ENCODE measurements at places on chromosomes 12 and 14.

GRCh38 chr14:22887260-22887989 is 4.4 kb downstream of the REM2 start:
- peak; percentile 53 for DNase-seq

DNA sequence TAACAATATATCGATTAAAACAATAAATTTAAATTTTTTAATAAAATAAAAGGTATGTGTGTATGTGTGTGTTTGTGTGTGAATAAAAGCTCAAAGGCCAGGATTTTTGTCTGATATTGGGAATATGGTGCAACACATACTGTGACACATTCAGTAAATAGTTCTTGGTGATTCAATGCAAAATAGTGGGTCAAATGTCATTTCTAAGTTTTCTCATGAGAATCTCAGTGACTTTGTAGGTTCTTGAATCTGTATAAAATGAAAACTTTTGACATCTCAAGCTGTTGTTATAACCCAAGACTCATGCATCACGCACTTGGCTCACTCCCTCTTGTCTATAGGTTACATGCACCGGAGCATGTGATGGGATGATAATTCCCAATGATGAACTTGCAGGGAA is 16.2 kb upstream of the MED6 start:
- DNase-seq = no peak

GRCh38 chr12:106051853-106052531 is 86.8 kb downstream of the NUAK1 start:
- no peak for DNase-seq

DNA sequence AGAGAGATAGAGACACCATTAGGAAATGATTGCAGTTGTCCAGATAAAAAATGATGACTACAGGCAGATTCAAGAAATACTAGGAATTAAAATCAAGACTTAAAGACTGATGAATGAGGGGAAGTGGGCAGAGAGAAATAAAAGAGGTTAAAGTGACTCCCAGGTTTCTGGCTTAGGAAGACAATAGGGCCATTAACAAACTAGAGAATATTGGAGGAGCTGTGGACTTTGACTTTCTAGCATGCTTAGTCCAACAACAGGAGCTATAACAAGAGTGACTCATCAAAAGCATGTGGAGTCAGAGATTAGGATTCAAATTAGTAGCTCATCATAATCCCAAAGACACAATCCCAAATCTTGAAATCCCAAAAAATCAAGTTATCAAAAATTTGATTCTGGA is 101.5 kb downstream of the BMP4 start:
- DNase-seq = no peak

- no peak for DNase-seq
Measured at GRCh38 chr12:3551386-3551785, 60.4 kb downstream of the PRMT8 start.

DNA sequence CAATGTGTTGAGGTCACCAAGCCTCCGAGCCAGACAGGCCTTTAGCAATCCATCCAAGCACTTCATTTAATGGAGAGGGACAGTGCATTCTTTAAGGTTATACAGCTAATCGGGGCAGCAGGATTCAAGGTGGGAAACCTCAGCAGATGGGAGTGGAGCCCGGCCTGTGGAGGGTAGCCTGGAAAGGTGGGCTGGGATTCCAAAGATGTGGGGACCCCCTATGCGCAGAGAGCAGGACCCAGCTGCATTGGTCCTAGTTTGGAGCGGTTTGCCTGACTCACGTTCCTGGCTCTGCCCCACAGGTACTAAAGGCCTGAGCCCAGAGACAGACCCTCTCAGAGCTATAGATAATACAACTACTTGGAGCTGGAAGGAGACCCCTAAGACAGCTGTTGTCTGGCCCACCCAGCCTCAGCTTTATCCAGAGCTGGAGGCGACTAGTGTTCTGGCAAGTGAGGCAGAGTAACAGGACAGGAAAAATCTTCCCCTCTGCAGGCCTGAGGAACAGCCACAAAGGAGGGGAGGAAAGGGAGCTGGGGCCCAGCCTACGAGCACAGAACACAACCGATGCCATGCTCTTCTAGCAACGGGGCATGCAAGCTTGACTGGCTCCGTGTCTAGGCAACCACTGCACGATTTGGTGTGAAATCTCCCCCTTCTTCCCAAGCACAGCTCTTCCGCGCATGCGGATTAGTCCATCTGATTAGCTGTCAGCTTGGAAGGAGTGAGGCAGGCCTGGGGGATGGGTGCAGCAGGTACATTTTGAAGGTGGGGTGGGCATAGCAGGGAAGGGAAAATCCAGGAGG is 1.1 kb upstream of the MYH7 start:
- DNase-seq = no peak

- DNase-seq = peak; percentile 24
Measured at GRCh38 chr12:8697120-8697475, 693 bp upstream of the RIMKLB start.

- DNase-seq = no peak
Measured at GRCh38 chr14:92496191-92496857, 17.3 kb upstream of the RIN3 start.

- no peak for DNase-seq
Measured at GRCh38 chr14:103436533-103436932, 51.3 kb downstream of the MARK3 start.

DNA sequence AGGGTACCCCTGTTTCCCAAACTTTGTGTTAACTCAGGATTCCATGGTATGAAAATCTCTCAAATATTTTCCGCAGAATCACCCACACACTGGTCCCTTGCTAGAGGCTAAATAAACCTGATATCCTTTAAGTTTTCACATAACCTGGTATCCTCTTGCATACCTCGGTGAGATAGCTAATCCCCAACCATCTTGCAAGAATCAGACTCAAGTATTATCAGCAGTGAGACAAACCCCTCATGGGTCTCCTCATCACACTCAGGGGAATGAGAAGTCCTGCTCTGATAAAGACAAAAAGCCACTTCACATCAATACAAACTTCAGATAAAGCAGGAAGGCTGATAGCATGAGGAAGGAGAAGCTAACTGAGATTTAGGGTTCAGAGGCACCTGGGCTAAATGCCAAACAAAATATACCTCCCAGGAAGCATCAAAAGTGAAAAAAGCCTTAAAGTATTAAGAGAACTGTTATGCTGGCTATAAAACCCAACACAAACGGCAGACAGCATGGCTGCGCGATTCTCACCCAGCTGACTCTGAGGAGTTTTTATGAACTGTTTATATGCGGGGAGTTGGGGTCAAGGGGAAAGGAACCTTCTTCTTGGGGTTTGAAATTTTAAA is 96.5 kb downstream of the FOXN3 start:
- DNase-seq = no peak

DNA sequence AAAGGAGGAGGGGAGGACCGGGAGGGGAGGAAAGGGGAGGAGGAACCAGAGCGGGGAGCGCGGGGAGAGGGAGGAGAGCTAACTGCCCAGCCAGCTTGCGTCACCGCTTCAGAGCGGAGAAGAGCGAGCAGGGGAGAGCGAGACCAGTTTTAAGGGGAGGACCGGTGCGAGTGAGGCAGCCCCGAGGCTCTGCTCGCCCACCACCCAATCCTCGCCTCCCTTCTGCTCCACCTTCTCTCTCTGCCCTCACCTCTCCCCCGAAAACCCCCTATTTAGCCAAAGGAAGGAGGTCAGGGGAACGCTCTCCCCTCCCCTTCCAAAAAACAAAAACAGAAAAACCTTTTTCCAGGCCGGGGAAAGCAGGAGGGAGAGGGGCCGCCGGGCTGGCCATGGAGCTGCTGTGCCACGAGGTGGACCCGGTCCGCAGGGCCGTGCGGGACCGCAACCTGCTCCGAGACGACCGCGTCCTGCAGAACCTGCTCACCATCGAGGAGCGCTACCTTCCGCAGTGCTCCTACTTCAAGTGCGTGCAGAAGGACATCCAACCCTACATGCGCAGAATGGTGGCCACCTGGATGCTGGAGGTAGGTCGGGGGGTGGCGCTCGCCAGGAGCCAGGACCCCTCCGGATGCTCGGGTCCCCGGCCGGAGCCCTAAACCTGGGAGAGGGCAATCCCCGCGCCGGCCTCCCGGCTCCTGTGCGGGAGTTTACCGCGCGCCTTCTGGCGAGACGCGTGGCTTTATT is at the start of gene CCND2:
TSS of gene CCND2 (plus strand) at position 111 of the 744 bp plus-strand sequence. CDS start at position 390, 279 bp downstream.
- DNase-seq = peak; percentile 78

DNA sequence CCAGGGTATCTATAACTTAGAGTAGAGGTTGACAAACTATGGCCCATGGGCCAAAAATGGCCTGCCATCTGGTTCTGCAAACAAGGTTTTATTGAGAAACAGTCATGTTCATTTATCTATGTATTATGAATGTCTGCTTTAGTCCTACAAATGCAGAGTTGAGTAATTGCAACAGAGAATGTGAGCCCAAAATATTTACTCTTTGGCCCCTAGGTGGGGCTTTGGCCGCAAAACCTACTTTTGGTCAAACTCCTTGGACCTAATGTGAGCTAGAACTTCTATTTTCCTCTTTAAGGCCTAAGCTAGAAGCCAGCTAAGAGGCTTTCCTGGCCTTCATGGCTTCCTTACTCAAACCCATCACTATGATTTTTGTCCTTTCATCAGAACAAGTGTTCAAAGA is 379.1 kb downstream of the NELL2 start:
- DNase-seq = no peak

GRCh38 chr14:81276073-81277069 is 55.6 kb upstream of the GTF2A1 start:
- DNase-seq = no peak

GRCh38 chr14:95267306-95267705 is 52.4 kb downstream of the CLMN start:
- DNase-seq = no peak

DNA sequence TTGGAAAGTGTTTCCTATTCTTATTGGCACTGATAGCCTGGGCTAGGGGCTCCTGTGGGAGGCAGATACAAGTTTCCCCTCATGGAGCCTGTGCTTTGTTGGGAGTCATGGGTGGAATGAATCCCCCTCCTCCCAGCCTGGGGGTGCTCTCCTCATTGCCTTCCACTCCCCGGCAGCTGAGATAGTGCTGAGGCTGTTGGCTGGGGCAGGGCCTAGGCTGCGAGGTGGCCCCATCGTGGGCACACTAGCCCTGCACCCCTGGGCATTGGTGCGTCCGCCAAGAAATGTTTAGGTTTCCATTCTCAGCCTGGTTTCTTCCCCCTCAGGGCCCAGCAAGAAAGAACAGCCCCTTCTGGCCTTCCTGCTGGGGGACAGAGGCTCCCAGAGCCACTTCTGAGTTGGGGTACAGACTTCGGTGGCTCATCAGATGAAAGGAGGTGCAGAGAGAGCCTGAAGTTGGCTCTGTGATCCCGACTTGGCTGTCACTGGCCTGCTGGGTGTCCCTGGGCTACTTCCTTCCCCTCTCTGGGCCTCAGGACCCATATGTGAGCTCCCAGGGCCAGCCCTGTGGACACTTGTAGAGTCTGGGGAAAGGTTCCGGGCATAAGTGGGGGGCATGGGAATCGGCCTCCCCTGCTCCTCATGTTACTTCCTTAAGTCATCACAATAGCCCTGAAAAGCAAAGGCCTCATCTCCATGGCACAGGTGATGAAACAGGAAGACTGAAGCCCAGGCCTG is 2.7 kb upstream of the ARL6IP4 start:
- DNase-seq = no peak

GRCh38 chr12:75446857-75447256 is 33.7 kb upstream of the GLIPR1 start:
- no peak for DNase-seq

DNA sequence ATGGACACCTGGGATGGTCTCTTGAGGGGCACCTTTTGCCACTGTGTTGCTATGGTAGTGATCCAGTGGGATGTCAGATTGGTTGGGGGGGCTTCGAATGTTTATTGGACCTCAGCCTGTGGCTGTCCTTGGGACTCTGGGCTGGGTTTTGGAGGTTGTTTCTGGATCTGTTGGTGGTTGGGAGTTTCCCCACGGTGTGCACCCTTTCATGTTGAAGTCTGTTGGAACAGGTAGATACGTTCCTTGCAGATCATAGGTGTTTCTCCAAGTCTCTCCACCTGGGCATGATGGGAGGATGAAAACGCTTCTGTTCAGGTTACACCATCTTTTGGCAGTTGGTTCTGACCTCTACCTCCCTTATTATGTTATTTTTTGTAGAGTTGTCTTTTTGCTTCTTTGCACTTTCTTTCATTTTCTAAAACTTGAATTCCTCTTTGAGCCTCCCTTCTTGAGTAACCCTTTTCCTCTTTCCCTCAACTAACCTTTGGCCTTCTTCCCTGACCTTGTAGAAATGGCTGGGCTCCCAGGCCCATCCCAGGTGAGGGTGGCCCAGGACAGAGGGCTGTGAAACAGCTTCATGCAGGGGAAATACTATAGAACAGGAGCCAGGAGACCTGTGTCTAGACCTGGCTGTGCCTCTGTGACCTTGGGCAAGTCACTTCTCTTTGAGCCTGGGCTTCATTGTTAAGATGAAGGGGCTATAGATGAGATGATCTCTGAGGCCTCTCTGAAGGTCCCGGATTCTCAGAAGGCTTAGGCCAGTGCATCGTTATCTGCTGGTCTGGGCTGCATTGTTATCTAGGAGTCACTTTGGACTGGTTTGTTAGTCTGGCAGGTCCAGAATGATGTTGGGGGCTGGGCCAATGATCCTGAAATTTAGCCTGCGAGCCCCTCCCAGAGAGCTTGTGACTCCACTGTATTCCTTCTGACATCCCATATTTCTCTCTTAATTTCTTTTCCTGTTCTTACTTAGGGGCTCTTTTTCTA is 2.0 kb downstream of the ATN1 start:
- DNase-seq = peak; percentile 5

GRCh38 chr12:78402366-78403134 is 462.0 kb upstream of the SYT1 start:
- DNase-seq = no peak

- DNase-seq = no peak
Measured at GRCh38 chr14:99990268-99991170, 74.7 kb upstream of the EVL start.

- no peak for DNase-seq
Measured at GRCh38 chr12:118946256-118946655, 35.1 kb upstream of the SRRM4 start.

- DNase-seq = no peak
Measured at GRCh38 chr12:98873776-98874175, 228.7 kb downstream of the APAF1 start.

GRCh38 chr12:81615026-81615588 is 144.0 kb downstream of the PPFIA2 start:
- DNase-seq = no peak

- peak; percentile 86 for DNase-seq
Measured at GRCh38 chr14:61280526-61281185, 482 bp downstream of the TMEM30B start.
